ENCODE measurements at places on chromosomes 1 and 21.
A peak's percentile ranks its signal among the peaks of the same experiment; 100 is the strongest.

- no peak for DNase-seq
These were observed 14.8 kb upstream of the PAQR6 start for GRCh38 chr1:156262461-156263287.

GRCh38 chr1:179206812-179207211, 22.7 kb downstream of the ABL2 start:
- no peak for DNase-seq

- DNase-seq: peak; percentile 43
These were observed 142.5 kb downstream of the DAB1 start for GRCh38 chr1:57281324-57281723.

DNA sequence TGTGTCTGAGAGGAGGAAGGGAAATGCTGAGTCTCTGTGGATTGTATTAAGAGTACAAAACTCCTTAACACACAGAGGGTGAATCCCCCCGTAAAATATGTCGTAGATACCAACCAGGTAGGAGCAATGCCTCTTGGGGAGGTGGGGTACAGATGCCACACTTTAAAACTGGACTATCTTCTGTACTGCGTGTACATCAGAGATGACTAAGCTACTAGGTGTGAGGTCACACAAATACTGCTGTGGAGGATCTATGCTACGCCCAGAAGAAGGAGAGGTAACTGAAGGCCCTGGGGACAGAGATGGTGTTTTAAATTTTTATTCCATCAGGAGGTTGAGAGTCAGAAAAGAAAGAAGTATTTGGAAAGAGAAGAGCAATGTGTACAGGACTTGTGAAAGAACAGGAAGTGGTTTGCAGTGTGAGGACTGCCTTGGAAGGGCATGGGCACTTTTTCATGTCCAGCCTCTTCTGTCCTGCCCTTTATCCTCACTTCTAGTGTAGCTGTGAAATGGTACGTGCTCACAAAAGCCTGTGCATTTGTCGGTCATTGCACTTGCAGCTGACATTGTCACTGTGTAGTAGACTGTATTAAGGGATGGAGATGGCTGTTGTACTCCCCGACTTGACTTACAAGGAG, 287.8 kb upstream of the CHRM3 start:
- DNase-seq: no peak

DNA sequence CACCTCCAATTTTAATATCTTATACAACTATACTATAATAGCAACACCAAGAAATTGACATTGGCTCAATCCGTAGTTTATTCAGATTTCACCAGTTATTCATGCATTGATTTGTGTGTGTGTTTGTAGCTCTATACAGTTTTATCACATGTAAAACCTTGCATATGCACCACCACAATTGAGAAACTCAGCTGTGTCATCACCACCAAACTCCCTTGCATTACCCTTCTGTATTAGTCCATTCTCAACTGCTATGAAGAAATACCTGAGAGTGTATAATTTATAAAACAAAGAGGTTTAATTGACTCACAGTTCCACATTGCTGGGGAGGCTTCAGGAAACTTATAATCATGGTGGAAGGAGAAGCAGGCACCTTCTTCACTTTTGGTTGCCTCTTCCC, 162.1 kb downstream of the PATJ start:
- DNase-seq: no peak

- DNase-seq: no peak
These were observed 43.4 kb downstream of the WASF2 start for GRCh38 chr1:27446496-27447020.

GRCh38 chr1:150994248-150994647, 12.2 kb downstream of the ANXA9 start:
- DNase-seq: no peak

DNA sequence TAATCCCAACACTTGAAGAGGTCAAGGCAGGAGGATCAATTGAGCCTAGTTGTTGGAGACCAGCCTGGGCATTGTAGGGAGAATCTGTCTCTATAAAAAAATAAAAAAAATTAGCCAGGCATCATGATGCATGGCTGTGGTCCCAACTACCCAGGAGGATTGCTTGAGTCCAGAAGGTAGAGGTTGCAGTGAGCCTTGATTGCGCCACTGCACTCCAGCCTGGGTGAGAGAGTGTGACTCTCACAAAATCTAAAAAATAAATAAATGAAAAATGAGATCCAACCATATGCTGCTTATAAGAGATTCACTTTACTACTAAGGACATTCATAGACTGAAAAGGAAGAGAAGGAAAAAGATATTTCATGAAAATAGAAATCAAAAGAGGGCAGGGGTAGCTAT, 47.1 kb upstream of the HP1BP3 start:
- DNase-seq: no peak

GRCh38 chr1:87218618-87219017, 110.1 kb upstream of the LMO4 start:
- DNase-seq: no peak

GRCh38 chr21:38869196-38869595, 63.5 kb downstream of the ETS2 start:
- no peak for DNase-seq

GRCh38 chr1:58896246-58897183, 112.7 kb upstream of the JUN start:
- DNase-seq: peak; percentile 72

GRCh38 chr1:86156566-86157455, at the start of gene COL24A1:
COL24A1 (minus strand) TSS chr1:86156772; CDS start chr1:86156396, 376 bp downstream.
- no peak for DNase-seq

- DNase-seq: peak; percentile 28
These were observed 2.5 kb downstream of the KRTAP10-4 start for GRCh38 chr21:44576025-44576420.

DNA sequence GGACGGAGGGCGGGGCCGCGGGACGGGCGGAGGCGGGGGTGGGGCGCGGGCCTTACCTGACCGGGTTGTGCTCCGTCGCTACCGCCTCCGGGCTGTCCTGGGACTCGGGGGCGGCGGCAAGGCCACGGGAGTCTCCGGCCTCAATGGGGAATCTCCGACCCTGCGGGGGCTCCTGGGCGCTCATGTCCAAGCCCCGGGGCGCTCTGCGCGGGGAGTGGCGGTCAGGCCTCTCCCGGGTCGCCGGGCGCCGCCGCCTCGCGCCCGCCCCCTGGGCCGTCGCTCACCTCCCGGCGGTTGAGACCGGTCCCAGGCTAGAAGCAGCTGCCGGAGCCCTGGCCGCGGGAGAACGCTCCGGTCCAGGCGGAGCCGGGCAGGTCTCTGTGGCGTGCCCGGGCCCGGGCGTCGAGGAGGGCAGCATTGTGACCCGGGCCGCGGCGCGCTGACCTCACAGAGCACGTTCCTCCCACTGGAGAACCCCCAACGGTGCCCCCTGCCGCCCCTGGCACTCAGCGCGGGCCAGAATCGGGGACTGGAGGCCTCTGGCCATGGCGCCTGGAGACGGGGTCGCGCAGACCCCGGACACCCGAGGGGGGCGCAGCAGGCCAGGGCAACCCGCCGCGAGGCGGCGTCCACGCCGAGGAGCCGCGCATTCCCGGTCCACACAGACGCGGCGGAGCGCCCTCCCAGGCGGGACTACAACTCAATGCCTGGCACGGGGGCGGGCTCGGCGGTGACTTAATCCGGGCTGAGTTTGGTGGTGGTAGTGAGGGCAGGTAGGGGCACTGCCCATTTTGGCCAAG, 411 bp downstream of the FAM229A start:
- peak; percentile 58 for DNase-seq

All from liver (tissue), 10 donors.